ENCODE measurements at places on chromosomes 3 and 15.
A peak's percentile ranks its signal among the peaks of the same experiment; 100 is the strongest.

- no peak for DNase-seq
Observed at GRCh38 chr15:85743392-85744055, 51.2 kb downstream of the KLHL25 start.

DNA sequence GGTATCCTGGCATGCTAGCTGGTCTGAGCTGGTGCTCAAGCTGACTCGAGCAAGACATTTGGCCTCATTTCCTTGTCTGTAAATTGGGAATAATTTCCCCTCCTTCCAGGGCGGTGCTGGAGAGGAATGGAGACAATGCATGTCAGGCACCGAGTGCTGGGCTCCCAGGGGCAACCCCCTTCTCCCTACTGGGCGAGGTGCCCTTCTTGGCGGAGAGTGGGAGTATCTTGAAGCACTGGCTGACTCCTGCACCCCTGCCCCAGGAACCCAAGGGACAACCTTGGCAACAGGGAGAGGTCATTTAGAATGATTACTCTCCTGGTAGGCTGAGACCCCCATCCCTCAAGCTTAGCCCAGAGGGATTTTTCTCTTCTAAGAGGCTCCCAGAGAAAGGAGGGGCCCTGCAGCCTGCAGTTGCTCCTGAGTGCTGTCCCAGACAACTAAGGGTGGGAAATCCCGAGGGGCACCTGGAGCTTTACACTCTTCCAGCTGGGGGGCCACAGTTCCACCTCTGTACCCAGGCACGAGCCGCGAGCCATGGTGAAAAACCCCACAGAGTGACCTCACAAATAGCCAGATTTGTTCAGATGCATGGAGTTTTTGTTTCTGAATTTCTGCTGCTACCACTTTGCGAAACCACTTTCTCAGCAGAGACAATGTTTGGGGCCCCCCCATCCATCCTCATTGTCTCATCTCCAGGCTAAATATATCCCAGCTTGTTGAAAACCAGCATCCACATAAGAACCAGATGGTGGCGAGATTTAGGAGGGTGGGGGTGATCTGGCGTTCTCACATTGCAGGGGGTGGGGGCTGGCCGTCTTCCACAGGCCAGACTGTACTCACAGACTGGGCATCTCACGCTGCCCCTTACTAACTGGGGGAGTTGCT is 44.8 kb downstream of the ABTB1 start:
- DNase-seq, result no peak

DNA sequence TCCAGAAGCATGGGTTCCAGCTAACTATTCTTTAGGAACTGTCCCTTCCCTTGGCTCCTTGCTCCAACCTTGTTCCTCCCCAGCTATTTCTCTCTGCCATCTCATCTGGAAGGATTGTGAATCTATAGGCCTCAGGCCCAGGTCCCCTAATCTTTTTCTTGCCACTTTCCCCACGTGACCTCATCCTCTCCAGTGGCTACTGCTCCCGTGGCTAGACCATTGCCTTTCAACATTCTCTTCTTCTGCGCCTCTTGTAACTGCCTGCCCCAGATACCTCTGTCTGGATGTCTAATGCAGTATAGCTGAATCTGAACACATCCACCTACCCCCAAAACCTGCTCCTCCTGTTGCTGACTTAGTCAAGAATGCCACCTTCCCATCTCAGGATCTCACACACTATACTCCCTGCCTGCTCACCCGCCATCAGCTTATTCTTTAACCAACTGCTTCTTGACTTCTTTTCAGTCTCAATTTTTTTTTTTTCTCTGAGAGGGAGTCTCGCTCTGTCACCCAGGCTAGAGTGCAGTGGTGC is 5.2 kb downstream of the GPX1 start:
- DNase-seq, result no peak

DNA sequence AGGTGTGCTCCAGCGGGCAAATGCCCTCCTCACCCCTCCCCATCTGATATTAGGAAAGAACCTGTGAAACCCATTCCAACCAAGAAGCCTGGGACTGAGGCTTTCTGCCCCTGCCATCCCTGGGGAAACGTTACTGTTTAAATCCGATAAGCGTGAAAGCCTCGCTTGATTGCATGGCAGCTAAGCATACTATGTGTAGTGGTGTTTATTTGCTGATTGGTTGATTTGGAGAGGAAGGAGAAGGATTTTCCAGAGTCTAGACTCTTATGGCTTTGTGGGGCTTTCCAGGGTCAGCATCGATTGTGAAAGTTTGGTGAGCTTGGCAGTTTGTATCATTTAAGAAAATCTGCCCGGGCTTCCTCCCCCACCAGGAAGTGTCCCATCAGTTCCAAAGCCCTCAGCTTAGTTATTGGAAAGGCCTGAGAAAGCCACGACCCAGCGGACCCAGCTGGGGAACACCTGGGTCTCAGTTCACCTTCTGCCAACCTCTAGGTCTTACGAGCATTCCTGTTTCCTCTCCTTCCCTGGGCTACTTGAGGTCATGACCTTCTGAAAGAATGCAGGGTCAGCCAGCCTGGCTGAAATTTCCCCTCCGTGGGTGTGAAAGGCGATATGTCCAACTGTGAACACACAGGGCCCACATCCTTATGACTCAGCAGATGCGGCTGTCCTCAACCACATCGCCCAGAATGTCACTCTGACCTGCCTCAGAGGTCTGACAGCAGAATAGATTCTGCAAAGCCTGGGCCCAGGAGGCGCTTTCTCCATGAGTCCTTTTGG is 62.8 kb upstream of the HERC1 start:
- DNase-seq, result no peak

- DNase-seq, result no peak
Observed at GRCh38 chr3:22012471-22012870, 261.5 kb upstream of the ZNF385D start.

- DNase-seq, result no peak
Observed at GRCh38 chr3:90062631-90063200, 955.3 kb downstream of the EPHA3 start.

GRCh38 chr3:65351753-65352152 is 664.0 kb upstream of the ADAMTS9 start:
- DNase-seq, result no peak

DNA sequence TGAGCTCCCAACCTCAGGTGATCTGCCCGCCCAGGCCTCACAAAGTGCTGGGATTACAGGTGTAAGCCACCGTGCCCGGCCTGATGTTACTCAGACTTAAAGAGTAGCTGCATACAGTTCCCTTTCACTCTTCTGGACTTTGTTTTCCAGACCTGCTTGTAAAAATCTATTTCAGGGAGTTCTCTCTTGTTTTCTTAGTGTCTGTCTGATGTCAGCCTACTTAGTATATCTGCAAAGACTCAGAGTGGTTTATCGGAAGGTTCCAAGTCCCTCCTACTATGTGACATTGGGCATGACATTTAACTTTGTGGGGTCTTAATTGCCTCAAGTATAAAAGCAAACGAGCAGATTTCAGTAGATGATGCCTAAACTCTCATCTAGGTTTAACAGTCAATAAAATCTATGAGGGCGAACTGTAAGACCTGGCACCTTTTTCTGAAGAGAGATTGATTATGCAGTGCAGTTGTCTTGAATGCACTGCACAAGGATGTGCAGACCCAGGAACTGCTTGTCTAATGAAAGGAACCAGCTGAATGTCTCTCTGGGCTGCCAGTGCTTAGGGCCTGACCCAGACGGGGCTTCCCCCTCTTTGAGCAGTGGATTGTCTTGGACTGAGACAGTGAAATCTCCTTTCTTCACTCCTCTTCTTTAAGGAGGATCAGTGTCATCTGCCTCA is 301.4 kb downstream of the PTPRG start:
- no peak for DNase-seq

DNA sequence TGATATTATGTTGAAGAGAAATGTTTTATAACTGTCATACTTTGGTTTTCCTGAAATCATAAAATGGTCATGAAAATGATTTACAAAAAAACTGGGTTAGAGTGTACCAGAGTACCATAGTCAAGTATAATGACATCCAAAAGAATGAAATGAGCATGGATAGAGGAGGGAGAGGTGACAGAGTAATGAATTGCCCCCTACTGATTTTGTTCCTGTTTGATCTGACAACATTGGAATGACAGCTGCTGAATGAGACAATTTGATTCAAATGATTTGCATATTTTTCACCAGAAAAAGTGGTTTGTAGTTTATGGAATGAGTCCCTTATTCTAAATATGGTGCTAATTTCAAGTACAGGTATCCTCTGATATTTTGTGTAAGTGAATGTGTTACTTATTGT is 271.7 kb downstream of the CNTN4 start:
- DNase-seq, result no peak

DNA sequence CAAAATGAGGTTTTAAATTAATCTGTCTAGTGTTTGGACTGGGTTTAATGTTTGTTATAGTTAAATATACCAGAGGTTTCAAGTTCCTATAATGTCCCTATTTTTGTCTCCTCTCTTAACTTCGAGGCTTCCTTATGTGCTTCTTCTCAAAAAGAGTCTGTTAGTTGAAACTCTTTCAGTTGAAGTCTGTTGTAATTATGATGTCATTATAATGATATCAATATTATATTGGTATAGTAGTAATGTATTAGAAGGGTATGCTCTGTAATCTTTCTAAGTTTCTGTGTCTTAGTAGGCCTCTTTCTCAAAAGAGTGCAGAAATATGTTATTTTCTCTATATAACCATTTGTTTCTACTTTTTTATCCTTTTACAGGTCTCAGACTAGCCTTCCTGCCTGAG is 1148.0 kb downstream of the NSUN3 start:
- no peak for DNase-seq

DNA sequence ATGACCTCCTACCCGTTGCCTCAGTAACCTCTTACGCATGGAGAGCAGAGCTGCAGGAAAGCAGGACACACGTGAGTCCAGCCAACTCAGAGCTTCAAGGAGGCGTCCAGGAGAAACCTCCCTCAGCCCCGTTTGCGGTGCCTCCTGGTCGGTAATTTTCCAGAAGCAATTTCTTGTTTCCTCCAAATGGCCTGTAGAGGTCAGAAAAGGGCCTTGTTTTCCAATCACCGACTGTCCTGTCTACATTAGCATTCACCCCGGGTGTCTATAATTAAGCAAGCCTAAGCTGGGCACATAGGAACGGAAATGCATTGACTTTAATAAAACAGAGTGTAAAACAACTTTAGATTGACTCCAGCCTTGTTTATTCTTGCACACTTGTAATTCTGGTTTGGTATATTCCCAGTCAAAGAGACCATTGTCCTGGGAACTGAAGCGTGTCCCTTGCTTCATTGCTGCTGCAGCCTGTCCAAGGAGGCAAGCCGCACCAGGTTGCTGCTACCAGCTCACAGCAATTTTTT is 836.2 kb downstream of the AGBL1 start:
- DNase-seq, result no peak

DNA sequence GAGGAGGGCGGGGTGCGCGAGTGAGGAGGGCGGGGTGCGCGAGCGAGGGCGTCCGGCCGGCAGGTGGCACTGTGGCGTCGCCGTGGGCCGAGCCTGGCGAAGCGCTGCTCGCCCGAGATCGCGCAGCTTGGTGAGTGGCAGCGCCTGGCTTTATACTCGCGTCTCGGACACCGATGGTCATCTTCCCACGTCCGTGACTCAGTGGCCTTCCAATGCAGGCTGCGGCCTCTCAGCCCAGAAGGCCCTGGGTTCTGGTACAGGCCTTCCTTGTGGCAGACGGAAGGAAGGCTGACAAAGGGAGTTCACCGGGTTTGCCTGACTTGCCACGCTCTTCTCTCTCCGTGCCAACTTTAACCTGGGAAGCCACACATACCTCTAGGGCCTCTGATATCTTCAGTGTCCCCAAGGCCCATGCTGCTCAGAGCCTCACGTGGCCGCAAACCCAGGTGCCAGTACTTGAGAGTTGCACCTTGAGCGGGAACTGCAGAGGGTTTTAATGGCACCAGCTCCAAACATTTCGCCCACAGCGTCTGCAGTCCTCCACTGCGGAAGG is 195.3 kb upstream of the LYSMD4 start:
- peak; percentile 80 for DNase-seq

GRCh38 chr3:37824954-37825328 is 36.7 kb upstream of the CTDSPL start:
- no peak for DNase-seq

- DNase-seq, result no peak
Observed at GRCh38 chr3:185290266-185290665, 36.4 kb upstream of the EHHADH start.

DNA sequence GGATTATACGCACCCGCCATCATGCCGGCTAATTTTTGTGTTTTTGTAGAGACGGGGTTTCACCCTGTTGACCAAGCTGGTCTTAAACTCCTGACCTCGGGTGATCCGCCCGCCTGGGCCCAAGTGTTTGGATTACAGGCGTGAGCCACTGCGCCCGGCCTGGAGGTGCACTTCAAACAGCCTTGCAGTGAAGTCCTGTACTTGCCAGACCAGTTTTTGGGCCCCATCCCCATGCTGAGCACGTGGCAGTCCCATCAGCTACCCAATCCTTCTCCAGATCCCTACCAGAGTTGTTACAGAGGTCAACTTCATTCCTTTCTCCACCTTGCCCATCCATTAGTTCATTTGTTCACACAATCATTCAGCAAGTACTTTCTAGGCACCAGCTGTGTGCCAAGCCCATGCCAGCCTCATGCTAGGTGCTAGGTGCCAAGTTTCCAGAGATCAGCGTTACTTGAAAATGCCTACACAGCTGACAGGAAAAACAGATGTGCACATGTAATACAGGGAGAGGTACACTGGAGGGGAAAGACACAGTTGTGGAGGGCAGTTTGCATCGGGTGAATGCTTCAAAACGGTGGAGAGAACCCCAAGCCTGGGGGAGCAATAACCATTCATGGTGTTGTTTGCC is 2.2 kb downstream of the DNAH1 start:
- no peak for DNase-seq

DNA sequence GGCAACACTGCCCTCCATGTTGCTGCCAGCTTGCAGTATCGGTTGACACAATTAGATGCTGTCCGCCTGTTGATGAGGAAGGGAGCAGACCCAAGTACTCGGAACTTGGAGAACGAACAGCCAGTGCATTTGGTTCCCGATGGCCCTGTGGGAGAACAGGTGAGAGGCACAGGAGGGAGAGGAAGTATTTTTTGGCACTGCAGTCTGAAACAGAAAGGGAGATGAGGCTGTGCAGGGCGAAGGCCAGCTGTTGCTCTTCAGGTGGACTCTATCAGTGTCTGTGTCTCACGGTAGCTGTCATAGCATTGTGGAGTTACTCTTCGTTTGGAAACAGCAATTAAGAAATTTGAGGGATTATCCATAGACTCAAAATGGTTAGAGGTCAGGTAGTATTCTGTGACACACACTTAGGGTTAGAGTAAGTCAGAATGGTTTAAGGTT is 8.0 kb downstream of the NFKBIZ start:
- DNase-seq, result no peak

DNA sequence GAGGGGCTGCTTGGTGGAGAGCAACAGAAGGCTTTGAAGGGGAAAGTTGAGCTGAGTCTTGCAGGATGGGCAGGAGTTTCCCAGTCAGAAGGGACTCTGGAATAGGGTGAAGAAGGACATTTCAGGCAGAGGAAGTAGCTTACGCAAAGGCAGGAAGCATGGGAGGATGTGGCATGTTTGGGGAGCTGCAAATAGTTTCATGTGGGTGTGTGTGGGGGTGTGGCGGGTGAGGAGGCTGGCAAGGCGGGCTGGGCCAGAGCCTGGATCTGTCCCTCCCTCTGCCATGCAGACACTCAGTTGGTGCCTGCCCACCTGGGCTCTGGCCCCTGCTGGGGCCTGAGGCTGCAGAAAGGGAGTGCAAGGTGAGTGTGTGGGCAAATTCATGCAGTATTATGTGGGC is 10.4 kb downstream of the TEX264 start:
- no peak for DNase-seq

GRCh38 chr15:40108061-40108854 is 421 bp downstream of the BMF start:
- DNase-seq, result no peak

- no peak for DNase-seq
Observed at GRCh38 chr3:105032541-105032940, 334.2 kb upstream of the ALCAM start.

All from H1 (cell line).